ENCODE measurements at places on chromosomes 6 and 20.

DNA sequence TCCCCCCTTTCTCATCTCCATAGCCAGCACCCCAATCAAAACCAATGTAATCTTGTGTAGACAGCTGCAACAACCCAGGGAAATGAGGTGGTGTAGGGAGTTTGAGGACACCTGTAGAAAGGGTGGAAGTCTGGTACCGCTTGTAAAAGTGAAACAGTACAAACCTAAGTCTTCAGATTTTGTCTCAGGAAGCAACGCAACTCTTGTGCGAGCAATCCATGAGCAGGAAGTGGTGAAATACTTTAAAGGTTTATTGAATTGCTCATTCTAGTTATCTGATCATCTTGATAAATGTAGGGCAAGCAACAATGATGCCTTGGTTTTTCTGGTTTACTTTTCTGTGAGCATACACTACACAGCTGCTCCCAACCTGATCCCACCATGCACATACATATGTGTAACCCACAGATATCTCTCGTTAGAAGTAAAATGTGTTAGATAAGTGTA lies 71.1 kb upstream of the THEMIS start:
- DNase-seq: no peak

GRCh38 chr20:24911461-24911860 lies 37.6 kb upstream of the CST7 start:
- DNase-seq: no peak

DNA sequence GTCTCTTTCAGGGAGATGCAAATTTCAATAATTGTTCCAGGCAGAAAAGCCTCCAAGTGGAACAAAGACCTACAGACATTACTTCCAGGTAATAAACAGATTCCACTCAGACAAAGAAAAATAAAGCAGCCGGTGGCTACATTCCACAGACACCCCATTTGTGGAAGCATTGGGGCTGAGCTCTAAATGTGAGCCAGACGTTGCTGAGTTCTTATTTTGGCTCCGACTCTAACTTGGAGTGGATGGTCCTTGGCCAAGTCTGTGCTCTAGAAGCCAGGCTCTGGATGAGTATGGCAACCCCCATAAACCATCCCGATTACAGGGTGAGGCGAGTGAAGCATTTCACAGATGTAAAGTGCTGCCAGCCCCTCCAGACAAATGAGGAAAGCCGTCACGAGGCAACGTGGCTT lies 6.6 kb downstream of the TRAM2 start:
- DNase-seq: no peak

- no peak for DNase-seq
Measured at GRCh38 chr6:25576919-25577318, 75.1 kb upstream of the SCGN start.

DNA sequence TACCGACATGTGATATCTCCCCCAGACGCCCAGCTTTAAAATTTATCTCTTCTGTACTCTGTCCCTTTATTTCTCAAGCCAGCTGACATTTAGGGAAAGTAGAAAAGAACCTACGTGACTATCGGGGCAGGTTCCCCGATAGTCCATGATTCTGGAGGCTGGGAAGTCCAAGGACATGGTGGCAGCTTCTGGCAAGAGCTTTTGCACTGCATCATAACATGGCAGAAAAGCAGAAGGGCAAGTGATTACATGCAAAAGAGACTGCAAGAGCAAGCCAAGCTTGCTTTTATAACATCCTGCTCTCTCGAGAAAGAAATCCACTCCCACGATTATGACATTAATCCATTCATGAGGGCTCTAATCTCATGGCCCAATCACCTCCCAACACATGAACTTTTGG lies 113.2 kb downstream of the CD164 start:
- no peak for DNase-seq

GRCh38 chr6:113564371-113565171 lies 292.6 kb upstream of the MARCKS start:
- peak; percentile 61 for DNase-seq

GRCh38 chr20:34271956-34272355 lies 30.7 kb downstream of the ASIP start:
- no peak for DNase-seq

GRCh38 chr6:134574491-134574890 lies 256.6 kb upstream of the SGK1 start:
- DNase-seq: no peak

GRCh38 chr6:41938590-41939175 lies 2.9 kb downstream of the CCND3 start:
- no peak for DNase-seq

- DNase-seq: no peak
Measured at GRCh38 chr6:92431502-92431901, 987.9 kb downstream of the EPHA7 start.

DNA sequence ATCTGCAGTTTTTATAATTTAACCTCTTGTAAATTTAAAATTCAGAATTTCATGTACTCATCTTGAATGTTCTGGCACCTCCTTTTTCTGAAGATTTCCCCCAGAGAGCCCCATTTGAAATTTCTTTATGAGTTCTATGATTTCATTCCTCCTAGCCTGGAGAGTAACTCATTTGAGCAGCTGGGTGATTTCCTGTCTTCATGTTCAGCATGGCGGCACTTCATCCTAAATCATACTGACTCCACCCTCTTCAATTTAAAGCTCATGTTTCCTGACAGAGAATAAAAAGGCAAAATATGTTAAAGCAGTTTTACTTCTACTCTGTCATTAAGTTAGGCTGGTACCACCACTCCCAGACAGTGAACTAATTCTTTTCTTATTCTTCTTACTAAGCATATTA lies 250.9 kb upstream of the POU3F2 start:
- DNase-seq: no peak

GRCh38 chr6:36581716-36582115 lies 12.4 kb upstream of the SRSF3 start:
- DNase-seq: no peak

GRCh38 chr20:11067359-11067758 lies 393.6 kb upstream of the JAG1 start:
- no peak for DNase-seq

GRCh38 chr6:129276986-129277385 lies 394.0 kb downstream of the LAMA2 start:
- DNase-seq: no peak

GRCh38 chr6:26232940-26233648 lies 131.9 kb upstream of the BTN3A2 start:
- no peak for DNase-seq

- DNase-seq: no peak
Measured at GRCh38 chr20:16662467-16662866, 67.4 kb upstream of the SNRPB2 start.

GRCh38 chr20:46559685-46560440 lies 9.4 kb upstream of the OCSTAMP start:
- DNase-seq: no peak

All from mesothelial cell of epicardium (in vitro differentiated cells).